Fibroblast of the aortic adventitia (primary cell): ENCODE measurements at places on chromosomes 1 and 21. TPM values are rescaled to one million over a fixed set of nuclear protein-coding genes. Genes with fewer than 3 reads are reported as not detected.

RNU1-1 gene
- under 0.01 and 2,882 TPM in 2 replicates for total RNA-seq

OR2L3 gene
- total RNA-seq = not detected in 2 replicates

INSRR gene
- total RNA-seq = 0.08 TPM in 1 of 2 replicates, not detected in the other

GBP6 gene
- total RNA-seq = not detected in 2 replicates

EPHA10 gene
- not detected in 2 replicates for total RNA-seq

TMEM125 gene
- not detected in 2 replicates for total RNA-seq

LPAR3 gene
- total RNA-seq = 1.8 and 3.6 TPM in 2 replicates

CD55 gene
- 25.5 and 34.0 TPM in 2 replicates for total RNA-seq
